ENCODE measurements at places on chromosomes 12 and 14.

DNA sequence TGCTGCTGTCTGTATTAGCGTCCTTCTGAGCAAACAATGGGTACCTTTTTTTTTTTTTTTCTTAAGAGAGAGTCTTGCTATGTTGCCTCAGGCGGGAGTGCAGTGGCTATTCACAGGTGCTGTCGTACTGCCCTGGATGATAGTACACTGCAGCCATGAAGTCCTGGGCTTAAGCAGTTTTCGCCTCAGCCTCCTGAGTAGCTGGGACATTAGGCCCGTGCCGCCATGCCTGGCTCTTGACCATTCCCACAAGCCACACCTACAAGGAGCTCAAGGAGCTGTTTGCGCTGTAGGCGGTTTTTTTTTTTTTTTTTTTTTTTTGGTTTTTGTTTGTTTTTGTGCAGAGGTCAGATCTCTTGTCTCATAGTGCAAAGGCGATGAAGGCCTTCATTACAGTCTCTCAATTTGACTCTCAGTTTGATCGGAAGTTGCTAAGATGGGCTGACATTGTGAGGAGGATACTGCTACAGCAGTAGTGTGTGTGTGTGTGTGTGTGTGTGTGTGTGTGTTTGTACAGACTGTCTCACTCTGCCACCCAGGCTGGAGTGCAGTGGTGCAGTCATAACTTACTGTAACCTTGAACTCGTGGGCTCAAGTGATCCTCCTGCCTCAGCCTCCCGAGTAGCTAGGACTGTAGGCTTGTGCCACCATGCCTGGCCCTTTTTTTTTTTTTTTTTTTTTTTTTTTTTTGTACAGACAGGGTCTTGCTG is 34.2 kb downstream of the TRAF3 start:
- no peak for DNase-seq

DNA sequence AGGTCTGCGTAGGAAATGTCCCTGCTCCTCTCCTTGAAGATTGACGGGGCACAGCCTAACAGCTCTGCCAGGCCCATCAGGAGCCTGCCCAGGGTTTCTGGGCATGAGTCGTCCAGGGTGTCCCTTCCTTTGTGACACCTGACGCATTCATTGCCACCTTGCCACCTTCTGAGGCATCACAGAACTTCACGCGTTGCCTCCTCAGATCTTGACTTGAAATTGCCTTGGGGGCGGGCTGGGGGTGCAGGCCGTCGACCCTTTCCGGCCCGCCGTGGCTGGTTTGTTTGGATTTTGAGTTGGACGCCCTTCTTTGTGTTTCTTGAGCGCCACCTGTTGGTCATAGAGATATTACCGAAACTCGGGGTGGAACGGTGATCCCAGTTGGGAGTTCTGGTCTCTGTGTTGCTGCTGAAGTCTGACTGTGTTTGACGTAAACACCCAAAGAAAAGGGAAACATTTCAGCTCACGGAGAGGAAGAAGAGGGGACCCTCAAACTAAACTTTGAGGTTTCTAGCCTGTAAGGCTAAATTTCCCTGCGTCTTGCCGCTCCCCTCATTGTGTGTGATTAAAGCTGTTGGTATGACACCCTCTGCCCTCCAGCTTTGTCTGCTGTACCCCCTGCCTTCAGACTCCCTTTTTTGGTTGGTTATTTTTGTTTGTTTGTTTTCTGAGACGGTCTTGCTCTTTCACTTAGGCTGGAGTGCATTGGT is 44.6 kb downstream of the MLXIP start:
- peak; percentile 68 for DNase-seq

GRCh38 chr14:39459795-39460478 is 27.7 kb upstream of the FBXO33 start:
- DNase-seq, result no peak

GRCh38 chr14:80364274-80364673 is 153.0 kb upstream of the DIO2 start:
- no peak for DNase-seq

DNA sequence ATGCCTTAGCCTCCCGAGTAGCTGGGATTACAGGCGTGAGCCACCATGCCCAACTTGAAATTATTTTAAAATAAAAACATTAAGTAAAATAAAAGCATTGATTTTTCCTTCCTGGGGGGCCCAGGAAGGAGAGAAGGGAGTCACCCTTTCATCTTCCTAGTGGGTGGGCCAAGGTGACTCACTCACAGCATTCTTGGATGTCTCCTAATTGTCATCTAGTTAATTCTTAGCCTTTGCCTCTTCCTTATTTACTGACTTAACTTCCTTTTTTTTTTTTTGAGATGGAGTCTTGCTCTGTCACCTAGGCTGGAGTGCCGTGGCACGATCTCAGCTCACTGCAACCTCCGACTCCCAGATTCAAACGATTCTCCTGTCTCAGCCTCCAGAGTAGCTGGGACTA is 29.2 kb downstream of the TMEM120B start:
- no peak for DNase-seq

- DNase-seq, result no peak
These were observed 40.7 kb downstream of the LRRIQ1 start for GRCh38 chr12:85076688-85077430.

GRCh38 chr12:48350249-48351021 is at the start of gene ZNF641:
TSS of gene ZNF641 (minus strand) at chr12:48350919. CDS start at chr12:48348090, 2,829 bp downstream.
- DNase-seq, result peak; percentile 80

DNA sequence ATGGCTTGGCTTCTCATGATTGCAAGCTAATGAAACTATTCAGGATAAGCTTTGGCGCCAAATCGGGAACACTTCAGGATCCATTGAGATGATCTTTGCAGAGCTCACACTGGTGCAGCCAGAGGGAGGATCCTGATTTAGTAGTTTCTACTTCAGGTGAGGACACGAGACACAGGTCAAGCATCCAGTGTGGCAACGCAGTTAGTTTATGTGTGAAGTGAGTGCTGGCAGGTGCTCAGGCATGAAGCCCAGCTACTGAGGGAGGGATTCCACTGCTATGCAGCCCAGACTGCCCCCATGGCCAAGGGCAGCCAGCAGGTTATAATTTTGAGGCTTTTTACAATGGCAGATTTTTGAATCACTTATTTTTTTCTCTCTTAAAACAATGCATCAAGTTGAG is 113.5 kb upstream of the PCED1B start:
- DNase-seq, result no peak

DNA sequence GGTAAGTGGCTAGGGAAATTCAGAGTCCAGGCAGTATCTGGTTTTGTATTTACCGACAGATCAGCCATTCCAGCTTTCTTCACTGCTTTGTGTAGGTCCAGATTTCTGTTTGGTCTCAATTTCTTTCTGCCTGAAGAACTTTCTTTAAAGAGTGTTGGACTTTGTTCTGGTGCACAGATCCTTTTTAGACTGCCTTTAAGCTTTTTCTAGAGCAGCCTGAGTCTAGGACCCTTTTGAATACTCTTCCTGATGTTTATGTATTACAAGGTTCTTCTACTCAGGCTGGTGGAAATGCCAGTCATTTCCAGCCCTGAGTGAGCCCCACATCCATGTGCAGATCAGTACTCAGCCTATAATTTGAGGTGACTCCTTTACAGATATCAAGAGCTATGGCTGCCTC is 54.7 kb downstream of the DAAM1 start:
- no peak for DNase-seq

- DNase-seq, result no peak
These were observed 246.1 kb downstream of the RBM19 start for GRCh38 chr12:113719911-113720591.

- no peak for DNase-seq
These were observed 250.5 kb upstream of the SOX5 start for GRCh38 chr12:24200010-24200409.
